ENCODE measurements at places on chromosomes 7 and 10.

- no peak for DNase-seq
Measured at GRCh38 chr10:99007457-99007856, 228.2 kb downstream of the HPSE2 start.

DNA sequence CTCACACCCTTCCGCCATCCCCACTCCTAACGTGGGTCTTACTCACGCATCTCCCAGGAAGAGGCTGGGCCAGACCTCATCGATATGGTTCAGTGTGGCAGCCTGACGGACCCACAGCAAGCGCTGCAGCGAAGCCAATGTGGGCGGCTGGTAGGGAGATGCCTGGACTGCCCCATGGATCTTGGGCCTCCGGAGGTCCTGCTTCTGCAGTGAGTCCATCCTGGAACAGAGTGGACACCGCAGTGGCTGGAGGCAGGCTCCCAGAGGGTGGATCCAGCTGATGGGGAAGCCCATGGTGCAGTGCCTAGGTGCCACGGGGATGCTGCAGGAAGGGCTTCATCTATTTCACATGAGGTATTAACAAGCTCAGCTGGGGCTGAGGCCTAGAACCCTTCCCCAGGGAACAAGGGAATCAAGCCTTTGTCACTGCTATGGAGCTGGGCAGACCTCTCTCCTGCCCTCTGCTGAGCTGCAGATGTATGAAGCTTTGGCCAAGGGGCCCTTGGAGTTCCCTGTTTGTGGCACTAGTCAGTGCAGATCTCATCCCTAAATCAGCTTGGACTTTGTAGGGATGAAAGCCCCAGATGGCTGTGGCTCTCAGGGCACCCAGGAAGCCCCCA is 13.7 kb upstream of the SAMD8 start:
- peak; percentile 49 for DNase-seq

- no peak for DNase-seq
Measured at GRCh38 chr7:150631084-150631826, 930 bp downstream of the GIMAP6 start.

- no peak for DNase-seq
Measured at GRCh38 chr7:106258789-106259188, 26.0 kb downstream of the NAMPT start.

GRCh38 chr10:51028420-51028819 is 45.9 kb upstream of the PRKG1 start:
- DNase-seq, result no peak

- DNase-seq, result no peak
Measured at GRCh38 chr10:130498934-130499333, 362.7 kb downstream of the GLRX3 start.

DNA sequence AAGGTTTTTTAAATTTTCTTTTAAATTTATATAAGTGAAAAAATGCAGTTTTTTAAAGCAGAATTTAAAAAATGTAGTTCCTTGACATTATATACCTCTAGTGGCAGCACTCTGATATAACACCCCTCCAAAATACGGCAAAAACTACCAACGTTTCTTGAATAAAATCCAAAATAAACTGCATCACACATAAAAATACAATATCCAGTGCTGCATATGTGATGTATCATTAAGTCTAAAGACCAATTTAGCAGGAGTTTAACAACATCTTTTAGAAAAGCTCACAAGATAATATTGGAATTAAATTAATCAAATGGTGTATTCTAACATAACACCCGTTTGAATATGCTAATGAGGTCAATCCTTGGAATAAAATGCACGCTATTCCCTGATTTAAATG is 1.4 kb downstream of the TCERG1L start:
- DNase-seq, result no peak

DNA sequence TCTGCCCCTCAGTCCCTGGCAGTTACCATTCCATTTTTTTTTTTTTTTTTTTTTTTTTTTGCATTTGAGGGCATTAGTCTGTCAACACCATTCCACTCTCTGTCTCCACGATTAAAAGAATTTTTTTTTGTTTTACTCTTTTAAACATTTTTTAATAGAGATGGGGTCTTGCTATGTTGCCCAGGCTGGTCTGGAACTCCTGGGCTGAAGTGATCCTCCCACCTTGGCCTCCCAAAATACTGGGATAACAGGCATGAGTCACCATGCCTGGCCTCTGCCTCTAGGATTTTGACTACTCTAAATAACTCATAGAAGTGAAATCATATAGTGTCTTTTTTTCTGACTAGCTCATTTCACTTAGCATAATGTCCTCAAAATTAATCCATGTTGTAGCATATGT is 16.5 kb upstream of the CLDN3 start:
- DNase-seq, result no peak

- DNase-seq, result peak; percentile 13
Measured at GRCh38 chr10:124573726-124574455, 112.3 kb downstream of the LHPP start.

DNA sequence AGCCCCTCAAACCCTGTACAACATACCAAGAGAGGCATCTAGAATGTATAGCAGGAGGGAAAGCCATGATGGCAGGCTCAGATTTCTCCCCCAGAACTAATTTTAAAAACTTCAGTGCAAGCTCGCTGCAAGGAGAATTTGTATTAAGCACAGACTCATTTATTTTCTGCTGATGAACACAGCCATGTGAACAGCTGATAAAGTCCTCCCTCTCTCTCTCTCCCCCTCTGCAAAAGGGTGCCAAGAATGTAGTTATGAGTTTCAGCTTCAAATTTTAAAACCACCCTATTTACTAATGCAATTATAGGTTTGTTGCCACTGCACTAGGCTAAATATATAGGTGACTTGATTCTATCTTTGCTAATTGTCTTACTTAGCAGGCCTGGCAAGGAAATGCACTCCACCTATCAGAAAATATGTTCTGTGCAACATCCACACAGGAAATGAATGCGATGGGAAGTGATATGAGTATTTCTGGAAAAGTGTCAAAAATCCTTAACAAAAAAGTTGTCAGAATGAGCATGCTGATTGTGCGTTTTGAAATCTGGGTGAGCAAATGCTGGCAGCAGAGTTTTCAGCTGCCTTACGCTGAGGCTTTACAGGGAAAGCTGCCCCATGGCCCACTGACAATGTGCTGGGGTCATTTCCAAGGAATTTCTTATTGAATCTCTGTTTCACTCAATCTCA is 43.4 kb upstream of the GHITM start:
- no peak for DNase-seq

GRCh38 chr10:17882557-17882956 is 69.2 kb upstream of the SLC39A12 start:
- no peak for DNase-seq
